ENCODE measurements at places on chromosomes 1 and 21.
A peak's percentile ranks its signal among the peaks of the same experiment; 100 is the strongest.

DNA sequence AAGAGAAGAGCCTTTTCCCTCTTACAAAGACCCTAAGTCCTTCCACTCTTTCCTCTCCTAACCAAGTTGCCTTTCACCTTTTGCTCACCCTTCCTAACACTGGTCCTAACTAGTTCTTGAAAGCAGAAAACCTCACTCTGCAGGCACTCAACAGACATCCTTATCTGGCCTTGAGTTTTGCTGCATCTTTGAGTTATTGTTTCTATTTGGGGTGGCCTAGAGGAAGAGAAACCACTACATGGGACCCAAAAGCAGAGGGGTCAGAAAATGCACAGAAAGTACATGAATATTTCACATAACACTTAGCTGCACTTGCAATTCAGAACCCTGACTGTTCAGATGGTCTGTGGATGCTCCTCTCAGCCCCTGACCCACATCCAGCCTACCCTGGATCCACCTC, 178.3 kb upstream of the SYT6 start:
- DNase-seq: no peak

DNA sequence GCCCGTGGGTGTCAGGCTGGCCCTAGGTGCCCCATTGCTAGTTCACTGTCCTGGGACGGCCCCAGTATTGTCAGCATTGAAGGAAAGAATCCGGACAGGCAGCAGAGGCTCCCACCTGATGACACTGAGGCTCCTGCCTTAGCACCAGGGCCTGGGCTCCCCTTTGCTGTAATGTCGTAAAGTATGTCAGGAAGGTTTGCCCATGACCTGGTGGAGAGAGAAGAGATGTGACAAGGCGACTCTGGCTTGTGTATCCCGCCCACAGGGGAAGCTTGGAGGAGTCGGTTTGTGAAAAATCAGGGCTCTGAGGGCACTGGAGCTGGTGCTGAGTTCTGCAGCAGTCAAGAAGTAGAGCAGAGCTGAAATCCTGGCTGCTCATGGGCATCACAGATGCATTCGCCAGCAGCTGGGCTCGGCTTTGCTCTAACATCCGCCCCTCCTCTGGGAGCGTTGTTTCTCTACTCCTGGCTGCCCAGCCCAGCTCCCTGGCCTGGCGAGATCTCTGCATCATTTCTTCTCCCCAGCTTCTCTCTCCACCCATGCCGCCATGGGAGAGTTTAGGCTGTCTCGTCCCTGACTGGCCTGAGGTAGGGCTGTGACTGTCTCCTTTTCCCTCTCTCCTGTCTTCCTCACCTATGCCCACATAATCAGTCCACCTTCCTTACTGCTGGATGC, 74.1 kb downstream of the ADARB1 start:
- no peak for DNase-seq

DNA sequence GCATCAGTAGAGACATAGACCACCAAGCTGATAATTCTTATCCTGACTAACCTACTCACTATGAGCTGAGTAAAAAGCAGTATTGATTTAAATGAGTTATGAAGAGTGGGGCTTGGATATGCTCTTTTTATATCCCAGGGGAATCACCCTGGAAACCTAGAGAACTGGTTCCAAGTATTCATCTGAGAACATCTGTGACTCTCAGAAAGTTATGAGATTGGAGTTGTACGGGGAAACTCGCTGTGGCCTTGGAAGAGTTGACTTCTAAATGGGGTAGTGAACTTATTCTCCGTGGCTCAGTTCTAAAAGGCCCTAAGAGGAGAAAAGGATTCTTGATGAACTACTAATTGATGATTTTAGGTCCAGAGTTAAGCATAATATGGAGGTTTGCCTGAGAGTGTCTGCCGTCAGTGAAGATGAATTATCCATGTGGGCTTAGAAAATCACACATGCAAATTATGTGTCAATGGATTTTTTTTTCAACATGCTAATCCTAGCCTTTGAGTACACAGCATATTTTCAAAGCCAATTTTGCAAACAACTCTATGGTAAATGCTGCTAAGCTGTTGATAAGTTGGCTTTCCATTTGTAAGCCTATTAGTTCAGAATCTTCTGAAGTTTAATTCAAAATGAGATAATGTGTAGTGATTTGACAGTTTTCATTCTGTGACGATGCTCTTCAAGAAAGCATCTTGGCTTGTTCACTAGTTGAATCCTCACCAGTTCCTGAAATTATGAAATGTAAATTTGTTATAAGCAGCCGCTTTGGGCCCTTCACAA, 122.7 kb downstream of the FGGY start:
- no peak for DNase-seq

- peak; percentile 62 for DNase-seq
These were observed 16.0 kb downstream of the OR2T11 start for GRCh38 chr1:248618878-248619277.

DNA sequence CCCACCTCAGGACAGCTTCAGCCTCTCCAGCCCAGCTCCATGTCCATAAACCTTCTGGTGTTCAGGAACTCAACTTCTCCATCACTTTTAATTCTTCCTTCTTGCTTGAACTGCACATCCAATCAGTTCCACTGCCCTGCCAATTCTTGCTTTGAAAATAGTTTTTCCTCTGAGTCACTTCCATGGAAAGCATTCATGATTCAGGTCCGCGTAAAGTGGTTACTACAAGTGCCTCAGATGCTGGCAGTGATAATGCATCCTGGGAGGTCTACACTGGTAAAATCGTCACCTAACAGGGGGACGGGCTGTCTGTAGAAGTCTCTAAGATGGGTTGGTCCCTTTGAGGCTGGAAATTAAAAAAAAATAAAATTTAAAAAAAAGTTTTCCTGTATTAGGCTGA, 25.9 kb upstream of the RCAN1 start:
- no peak for DNase-seq

- DNase-seq: no peak
These were observed 230.8 kb upstream of the CHRM3 start for GRCh38 chr1:239155466-239156091.

DNA sequence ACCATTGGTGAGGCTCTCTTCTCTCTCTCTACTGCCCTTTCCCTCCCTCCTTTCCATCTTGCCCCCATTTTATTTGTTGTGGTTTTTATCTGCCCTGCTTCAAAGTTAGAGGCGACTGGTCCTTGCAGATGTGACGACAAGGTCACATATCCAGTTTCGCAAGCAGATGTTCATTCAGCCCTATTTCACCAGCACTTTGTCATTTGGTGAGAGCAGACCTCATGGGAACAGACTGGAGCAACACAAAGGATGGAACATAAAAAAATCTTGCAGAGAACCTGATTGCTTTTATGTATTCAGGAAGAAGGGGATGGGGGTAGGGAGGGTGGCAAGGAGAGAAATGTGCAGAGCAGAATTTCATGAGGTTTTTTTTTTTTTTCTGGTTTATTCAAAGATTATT, 84.3 kb downstream of the ELAVL4 start:
- no peak for DNase-seq

DNA sequence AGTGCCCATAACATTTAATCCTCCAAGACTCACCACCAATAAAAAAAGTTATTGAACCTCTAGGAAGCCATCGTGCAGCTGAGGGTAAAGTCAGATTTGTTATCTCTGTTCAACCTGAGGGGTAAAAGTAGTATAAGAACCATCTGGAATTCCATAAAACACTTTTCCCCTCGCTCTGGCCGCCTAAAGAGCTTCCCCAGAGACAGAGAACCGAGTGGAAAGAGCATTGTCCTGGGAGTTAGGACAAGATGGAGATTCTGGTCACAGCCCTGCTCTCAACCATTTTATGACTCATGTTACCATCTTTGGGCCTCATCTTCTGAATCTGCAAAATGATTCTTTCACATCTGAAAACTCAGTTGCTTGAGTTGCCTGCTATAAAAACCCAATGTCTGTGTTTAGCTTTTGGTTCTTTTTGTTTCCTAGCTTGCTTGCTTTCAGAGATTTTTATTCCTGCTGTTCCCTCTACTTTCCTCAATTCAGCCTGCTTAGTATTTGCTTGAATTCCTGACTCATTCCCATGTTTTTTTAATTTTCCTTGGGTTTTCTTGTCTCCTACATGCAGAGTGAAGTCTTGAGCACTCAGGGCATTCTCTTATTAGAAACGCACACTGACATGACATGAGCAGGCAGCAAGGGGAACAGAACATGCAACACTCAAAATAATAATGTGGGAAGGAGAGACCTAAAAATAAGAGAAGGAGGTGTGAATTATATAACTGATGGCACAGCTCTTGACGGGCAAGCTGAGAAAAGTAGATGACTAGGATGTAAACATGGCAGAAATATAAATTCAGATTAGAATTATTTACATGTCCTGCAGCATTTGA, 1.7 kb downstream of the EPHX4 start:
- DNase-seq: no peak

- no peak for DNase-seq
These were observed 30.4 kb upstream of the FMO1 start for GRCh38 chr1:171217658-171218443.

DNA sequence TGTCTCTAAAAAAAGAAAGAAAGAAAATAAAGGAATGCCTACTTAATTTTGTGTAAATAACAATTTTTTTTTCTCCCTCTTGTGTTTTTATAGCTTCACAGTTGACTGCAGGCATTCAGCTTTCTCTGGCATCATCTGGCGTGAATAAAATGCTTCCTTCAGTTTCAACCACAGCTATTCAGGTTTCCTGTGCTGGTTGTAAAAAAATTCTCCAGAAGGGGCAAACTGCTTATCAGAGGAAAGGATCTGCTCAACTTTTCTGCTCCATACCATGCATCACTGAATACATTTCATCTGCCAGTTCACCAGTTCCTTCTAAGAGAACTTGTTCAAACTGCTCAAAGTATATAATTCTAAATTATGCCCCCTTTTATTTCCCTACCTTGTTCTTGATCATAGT, 18.0 kb downstream of the ZMYM1 start:
- no peak for DNase-seq

All from stimulated activated CD4-positive, alpha-beta T cell treated with anti-CD3 and anti-CD28 coated beads, Interleukin-4, amount 100 ng/mL, for 1 hour (primary cell).